ENCODE measurements at places on chromosomes 11 and 22. TPM values are rescaled to one million over a fixed set of nuclear protein-coding genes. Genes with fewer than 3 reads are reported as not detected.

GRCh38 chr11:90250970-90251369 lies 28.1 kb upstream of the CHORDC1 start:
- DNase-seq: no peak

DNA sequence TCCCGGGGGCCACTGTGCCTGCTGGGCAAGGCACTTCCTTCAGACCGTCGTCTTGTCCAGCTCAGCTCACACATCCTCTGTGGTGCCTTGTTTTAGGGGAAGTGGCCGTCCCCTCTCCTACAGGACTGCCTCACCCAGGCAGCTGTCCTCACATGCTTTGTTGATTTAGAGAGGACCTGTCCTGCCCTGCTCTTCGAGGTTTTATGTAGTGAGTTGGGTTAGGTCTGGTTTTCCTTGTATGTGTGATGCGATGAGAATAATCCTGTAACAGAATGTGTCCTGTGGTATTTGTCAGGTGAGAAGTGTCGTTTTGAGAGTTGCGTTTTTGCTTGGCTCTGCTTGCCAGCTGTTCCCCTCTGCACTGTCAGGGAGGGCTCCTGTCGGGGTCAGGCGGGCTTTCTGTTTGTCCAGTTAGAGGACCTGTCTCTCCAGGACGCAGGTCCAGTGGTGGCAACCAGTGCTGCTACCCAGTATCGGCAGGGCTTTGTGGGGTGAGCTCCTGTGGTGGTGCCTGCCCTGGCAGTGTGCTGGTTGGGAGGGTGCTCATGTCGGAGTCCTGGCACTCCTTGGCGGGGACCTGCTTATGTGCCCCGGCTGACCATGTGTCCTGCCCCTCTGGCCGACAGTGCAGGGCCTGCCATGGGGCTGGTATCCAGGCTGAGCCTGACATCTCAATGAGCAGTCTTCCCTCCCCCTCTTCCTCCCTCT lies 41.3 kb downstream of the MUC6 start:
- no peak for DNase-seq

GRCh38 chr11:108147150-108147549 lies 25.8 kb downstream of the ACAT1 start:
- DNase-seq: no peak

DNA sequence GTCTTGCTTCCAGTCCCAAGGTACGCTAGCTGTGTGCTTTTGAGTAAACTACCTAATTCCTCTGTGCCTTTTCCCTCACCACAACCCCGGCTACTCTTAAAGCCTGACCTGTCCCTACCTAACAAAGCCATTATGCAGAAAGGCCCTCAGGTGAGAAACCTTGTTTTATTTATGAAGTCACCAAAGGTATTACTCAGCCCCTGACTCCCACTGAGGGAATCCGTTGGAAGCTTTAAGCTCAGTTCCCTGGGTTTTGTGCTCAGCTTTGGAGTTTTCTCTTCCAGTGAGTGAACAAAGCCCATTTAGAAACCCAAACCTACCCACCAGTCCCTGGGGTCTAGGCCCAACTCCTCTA lies 90.9 kb downstream of the APIP start:
- DNase-seq: no peak

- no peak for DNase-seq
These were observed 22.0 kb downstream of the COA4 start for GRCh38 chr11:73854680-73855079.

Gene GDPD4
- total RNA-seq: not detected

Gene AMOTL1
- total RNA-seq: 0.51 TPM

- no peak for DNase-seq
These were observed 84.6 kb upstream of the LDLRAD3 start for GRCh38 chr11:35859301-35859700.

Gene CNTF
- 2.9 TPM for total RNA-seq

DNA sequence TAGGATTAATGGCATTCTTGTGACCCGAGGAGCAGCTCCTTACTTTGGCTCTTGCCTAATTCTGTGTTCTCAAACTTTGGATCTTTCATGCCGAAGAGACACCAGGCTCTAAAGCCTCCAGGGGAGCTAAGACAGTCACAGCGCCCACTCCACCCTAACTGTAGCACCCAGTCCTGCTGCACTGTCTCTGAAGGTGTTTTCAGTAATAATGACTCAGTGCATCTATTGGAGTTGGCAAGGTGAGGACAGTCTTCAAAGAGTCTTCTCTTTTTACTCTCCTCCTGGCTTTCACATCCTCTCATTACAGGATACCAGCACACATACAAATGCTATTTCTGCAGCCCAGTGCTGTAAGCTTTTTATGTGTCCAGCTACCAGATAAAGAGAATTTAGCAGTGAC lies 69.4 kb downstream of the PPFIBP2 start:
- no peak for DNase-seq

- DNase-seq: no peak
These were observed 43.9 kb downstream of the NFAM1 start for GRCh38 chr22:42388130-42388797.

DNA sequence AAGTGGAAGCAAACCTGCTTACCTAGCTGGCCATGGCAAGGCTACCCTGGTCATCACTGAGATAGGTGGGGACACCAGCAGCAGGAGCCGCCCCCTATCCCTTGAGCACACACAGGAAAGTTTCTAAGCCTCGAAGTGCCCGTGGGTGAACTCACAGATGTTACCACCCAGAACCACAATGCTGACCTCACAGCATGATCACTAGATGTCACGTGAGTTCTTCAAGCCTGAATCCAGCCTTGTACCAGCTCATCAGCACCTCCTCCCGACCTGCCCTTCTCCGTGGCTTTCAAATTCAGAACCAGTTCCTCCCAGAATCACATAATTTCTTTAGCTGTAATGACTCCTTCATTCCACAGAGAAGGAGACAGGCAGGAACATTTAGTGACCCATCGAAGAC lies 24.7 kb upstream of the TIMP3 start:
- DNase-seq: no peak

Gene HIPK3
- 55.0 TPM for total RNA-seq

Gene DEPDC7
- 2.1 TPM for total RNA-seq

DNA sequence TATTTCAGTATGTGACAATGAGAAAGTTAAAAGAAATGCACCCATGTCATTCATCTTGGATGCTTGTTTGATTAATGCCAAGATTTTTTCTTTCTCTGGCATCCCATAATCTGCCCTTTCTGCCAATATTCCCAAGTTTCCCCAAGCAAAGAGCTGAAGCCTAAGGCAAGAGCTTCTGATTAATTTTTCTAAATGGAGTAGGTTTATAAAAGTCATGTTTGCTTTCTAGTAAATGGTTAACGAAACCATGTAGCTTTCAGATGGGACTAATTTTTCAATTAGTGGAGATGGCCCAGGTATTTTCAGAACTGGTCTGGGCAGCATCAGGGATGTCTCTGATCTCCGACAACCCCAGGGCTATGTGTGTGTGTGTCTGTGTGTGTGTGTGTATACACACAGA lies 55.3 kb downstream of the LRRC4C start:
- no peak for DNase-seq

- no peak for DNase-seq
These were observed 5.0 kb upstream of the MMP12 start for GRCh38 chr11:102879801-102880200.

Gene OR8G5
- total RNA-seq: not detected

GRCh38 chr11:107851704-107852310 lies 6.8 kb downstream of the SLC35F2 start:
- DNase-seq: no peak

GRCh38 chr11:28983780-28984179 lies 875.6 kb downstream of the METTL15 start:
- no peak for DNase-seq

DNA sequence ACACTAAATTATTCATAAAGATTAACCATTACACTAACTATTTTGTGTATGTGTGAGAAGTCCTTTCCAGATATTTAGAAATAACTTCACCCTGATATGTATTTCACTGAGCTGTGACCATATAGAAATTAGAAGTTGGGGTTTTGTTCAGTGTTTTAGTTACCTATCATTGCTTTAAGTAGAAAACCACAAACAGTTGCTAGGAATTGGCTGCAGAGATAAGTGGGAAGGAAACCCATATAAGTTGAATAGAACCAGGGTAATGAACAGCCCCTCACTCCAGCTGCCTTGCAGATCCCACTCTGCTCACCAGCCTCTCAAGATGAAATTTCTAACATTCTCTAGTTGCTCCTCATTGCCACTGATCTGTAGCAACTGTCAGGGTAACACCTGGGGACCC lies 10.3 kb downstream of the SRSF8 start:
- DNase-seq: no peak

- no peak for DNase-seq
These were observed 124.2 kb upstream of the PITPNB start for GRCh38 chr22:28043266-28043665.

DNA sequence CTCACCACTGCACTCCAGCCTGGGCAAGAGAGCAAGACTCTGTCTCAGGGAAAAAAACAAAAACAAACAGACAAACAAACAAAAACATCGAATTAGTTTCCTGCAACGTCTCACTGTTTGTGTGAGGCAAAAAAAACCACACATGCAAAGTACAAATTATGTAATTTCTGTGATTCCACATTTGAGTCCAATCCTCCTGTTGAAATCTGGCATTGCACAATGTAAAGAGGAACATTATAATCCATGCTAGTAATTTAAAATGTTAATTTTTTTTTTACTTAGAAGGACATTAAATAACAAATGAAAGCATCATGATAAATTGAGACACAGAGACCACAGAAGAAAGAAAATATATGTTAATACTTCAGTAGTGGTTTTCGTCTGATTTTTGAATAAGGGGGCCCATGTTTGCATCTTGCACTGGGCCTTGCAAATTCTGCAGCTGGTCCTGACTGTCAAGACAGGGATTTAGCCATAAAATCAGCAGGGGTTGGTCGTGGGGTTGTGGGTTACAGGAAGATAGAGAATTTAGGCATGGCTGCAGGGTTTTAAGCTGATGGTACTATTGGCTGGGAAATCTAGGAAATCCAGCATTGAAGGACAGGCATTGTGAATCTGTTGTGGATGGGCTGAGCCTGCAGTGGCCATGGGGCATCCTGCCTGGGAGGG lies 102.6 kb upstream of the ALDH3B2 start:
- DNase-seq: no peak

Gene RIBC2
- total RNA-seq: not detected

DNA sequence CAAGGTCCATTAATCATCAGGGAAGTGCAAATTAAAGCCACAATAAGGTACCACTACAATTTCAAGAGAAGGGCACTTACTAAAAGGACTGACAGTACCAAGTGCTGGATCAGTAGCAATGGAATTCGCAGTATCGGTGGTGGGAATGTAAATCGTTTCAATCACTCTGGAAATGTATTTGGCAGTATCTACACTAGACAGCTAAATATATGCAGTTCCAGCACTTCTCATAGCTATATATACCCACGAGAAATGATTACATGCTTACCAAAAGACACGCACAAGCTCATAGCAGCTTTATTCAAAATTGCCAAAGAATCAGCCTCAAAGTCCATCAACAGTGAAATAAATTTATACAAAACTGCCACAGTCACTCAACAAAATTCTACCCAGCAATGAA lies 4.4 kb upstream of the ZNF280B start:
- no peak for DNase-seq

- no peak for DNase-seq
These were observed 15.8 kb upstream of the ACR start for GRCh38 chr22:50722048-50722701.

DNA sequence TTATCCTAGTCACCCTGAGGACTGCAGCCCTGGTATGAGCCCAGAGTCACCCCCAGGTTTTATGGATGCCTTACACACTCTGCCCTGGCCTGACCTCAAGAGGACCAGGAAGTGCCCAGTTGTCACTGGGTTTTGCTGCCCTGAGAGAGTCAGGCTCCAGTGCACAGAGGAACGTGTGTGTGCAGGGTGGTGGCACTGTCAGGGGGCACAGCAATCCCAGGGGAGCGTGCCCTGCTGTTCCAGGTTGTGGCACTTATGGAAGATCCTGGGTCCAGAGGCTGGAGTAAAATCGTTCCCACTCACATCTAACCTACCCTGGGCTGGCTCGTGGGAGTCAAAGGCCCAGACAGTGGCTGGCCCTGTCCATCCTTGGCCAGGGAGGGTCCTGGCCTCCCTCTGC lies 7.6 kb downstream of the APOBEC3A start:
- DNase-seq: no peak

Gene MS4A6A
- 8.4 TPM for total RNA-seq

Gene TP53AIP1
- not detected for total RNA-seq

DNA sequence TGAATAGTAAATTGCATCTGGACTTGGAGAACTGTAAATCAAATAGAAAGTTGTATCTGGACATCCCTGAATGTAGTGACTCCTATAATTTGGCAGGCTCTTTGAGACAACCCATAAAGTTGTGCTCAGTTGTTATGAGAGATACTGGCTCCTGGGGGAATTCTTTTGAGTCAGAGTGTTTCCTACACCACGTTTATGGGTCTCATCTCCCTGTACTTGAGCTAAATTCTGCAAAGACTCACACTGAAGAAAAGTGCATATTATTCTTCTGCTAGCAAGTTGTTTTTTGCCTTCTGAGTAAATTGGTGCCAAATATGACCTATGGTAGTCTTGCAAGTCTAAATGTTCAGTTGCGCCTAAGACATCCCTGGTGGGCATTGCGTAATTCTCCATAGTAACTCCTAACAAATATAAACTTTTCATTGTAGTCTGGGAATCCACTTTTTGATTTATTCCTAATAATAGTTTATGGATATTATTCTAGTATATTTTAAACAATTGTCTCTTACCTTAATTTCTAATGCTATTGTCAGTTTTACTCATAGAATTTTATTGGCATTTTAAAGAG lies 5.0 kb downstream of the ZNF215 start:
- DNase-seq: no peak

DNA sequence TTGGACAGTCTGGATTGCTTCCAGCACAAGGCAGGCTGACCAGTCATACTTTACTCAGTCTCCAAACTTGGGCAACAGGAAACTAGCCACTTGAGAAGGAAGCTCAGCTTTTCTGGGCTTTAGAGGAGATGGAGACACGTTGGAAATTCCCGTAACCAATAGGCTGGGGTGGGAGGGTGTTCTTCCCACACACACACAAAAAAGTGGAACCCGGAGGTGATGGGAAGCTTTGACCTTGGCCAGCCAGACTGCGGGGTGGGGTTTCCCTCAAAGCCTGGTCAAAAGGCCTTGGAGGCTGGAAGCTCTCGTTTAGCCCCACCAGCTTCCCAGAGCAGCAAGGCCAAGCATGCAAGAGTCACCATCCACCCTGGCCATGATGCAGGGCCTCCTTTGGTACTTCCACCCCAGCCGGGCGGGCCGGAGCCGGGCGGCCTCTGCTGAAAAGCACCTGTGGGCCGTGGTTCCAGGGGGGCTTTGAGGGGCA lies 126.2 kb downstream of the BCR start:
- DNase-seq: no peak

GRCh38 chr11:110177086-110177456 lies 83.9 kb downstream of the ZC3H12C start:
- DNase-seq: no peak

Gene NLRP14
- total RNA-seq: 0.17 TPM
